Stimulated activated CD4-positive, alpha-beta T cell treated with anti-CD3 and anti-CD28 coated beads, Interleukin-2, amount 100 ng/mL, for 48 hours (primary cell): ENCODE measurements at places on chromosomes 4 and X.

- DNase-seq = no peak
Observed at GRCh38 chr4:1883583-1883982, 12.4 kb downstream of the NSD2 start.

- DNase-seq = no peak
Observed at GRCh38 chrX:134375691-134376090, 84.3 kb upstream of the HPRT1 start.

DNA sequence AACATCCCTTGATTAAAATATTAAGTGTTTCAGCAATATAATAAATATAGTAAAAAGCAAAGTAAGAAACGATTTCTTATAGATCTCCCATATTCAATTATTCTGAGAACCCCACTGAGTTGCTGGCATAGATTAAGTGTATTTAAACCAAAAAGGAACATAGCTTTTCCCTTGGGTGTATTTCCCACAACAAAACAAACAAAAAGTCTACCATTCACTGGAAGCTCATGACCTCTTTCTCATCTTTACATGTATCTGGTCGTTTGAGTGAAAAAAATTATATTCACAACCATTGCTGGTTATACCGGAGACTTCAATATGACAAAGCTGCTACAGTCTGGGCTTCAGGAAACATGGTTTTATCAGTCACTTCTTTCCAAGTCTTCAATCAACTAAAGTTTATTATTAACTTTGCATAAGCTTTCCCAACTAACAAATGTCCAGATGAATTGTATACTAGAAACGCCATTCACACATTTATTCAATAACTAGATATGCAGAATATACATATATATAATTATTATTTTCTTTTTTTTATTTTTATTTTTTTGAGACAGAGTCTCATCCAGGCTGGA lies 38.6 kb downstream of the ZNF827 start:
- DNase-seq = no peak

- no peak for DNase-seq
Observed at GRCh38 chr4:102356562-102357202, 11.4 kb upstream of the SLC39A8 start.

DNA sequence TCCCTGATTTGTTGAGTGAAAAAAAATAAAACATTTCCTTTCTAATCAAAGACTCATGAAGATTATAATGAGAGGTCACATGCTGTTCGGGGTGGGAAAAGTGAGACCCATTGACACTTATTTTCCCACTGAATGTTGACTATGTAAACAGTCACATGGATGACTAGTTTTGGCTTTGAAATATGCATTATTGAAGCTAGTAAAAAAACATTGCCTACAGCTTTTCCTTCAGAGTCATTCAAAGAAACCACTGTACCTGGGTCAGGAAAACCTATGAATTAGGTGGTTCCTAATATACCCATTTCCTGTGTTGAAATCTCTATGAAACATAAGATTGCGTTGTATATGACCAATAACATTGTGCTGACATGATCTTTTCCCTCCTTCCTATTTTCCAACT lies 251.2 kb downstream of the CFAP299 start:
- DNase-seq = no peak

DNA sequence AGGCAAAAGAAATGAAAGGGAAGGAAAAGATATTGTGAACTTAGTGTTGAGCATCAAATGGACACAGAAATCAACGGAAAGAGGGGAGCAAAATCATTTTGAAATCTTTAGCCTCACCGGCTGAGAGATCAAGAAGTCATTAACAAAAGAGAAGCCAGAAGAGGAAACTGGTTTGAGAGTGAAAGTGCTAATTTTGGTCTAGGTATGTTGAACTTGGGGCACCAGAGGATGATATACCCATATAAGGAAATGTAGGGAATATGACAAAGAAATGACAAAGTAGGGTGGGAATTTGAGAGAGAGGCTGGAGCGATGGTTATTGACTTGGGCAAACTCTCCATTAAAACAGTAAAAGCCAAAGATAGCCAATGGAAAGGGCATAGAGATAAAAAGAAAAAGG lies 183.4 kb upstream of the ATOH1 start:
- DNase-seq = no peak

- no peak for DNase-seq
Observed at GRCh38 chr4:2251795-2252529, 9.9 kb downstream of the MXD4 start.

DNA sequence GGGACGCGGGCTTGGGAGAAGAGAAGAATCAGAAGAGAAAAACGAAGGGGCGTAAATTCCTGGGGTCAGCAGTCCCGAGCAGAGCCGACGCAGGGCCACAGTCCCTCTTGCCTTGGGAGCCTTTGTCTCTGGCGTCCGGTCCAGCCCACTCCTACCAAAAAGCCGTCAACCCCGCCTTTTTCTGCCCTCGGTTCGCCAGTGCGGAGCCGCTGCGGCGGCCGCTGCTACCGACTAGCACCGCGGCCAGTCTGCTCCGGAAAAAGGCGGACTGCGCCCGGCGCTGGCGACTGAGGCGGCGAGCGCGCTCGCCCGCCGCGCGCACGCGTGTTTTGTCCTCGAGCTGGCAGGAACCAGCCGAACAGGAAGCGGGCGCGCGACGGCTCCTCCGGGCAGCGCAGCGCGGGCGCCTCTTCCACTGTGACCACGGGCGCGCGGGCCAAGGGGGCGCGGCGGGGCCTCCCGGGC lies 502 bp downstream of the HNRNPDL start:
- DNase-seq = no peak

DNA sequence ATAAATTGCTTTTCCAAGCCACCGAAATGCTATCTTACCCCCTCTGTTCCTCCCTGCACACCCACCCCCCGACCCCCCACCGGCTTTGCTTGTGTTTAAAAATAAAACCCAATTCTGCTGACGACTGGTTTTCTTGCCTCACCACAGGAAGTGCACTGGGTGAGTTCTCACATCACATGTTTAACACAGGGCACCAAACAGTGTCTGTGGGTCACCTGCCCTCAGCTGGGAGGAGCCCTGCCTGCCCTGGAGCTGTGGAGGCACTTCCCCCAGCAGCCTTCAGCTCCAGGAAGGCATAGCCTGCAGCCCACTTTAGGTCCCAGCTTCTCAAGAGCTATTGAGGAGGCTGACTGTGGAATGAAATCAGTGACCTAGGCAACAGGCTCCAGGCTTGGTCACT lies 8.8 kb downstream of the TMEM255A start:
- no peak for DNase-seq

GRCh38 chrX:39519030-39519488 lies 578.7 kb downstream of the BCOR start:
- DNase-seq = no peak
